Fibroblast of pulmonary artery (primary cell): ENCODE measurements at places on chromosomes 1 and 21.

DNA sequence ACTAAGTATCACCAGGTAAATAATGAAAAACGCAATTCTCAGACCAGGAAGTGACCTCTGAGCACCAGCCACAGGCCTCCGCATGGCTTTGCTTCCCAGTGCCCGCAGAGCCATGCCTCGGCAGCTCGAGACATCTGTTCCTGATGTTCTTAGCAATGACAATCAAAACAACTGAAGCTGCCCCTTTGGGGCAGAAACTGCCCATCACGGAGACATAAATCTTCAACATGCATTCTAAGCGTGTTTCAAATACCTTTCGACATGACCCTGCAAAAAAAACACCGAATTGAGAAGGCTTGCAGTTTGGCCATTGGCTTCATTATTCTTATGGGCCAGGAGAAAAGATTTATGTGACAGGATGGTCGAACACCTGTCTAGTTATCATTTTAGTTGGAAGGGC is 5.8 kb upstream of the RAP1GAP start:
- DNase-seq: no peak

DNA sequence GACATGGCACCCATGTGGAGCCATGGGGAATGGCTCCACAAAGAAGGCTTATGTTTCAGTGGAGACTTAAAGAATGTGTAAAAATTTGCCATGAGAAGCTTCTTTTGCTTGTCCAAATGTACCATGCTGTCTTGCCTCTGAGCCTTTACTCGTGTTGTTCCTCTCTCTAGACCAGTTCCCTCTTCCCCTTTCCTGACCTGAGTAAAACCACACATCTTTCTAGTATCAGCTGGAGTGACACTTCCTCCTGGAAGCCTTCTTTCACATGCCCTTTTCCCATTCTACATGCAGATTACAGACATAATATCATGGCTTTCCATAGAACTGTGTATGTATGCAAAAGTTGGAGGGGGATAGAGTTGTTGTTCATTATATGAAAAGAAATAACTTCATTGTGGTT is 13.6 kb upstream of the GPX7 start:
- DNase-seq: no peak

GRCh38 chr1:206770531-206771337 is at the start of gene IL19:
Gene IL19 (plus strand): TSS chr1:206770773. CDS start chr1:206836663, 65,890 bp downstream.
- DNase-seq: peak; percentile 32

DNA sequence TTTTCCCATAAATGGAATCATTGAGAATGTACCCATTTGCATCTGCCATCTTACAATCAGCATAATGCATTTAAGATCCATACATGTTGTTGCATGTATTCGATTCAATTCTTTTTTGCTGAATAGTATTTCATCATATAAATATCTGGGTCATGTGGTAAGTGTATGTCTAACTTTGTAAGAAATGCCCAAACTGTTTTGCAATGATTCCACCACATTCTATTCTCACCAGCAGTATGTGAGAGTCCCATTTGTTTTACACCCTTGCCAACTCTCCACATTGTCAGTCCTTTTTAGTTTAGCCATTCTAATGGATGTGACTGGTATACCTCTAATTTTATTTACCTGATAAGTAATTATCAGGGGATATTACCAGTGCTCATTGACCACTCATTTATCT is 115.8 kb upstream of the PBX1 start:
- DNase-seq: no peak

DNA sequence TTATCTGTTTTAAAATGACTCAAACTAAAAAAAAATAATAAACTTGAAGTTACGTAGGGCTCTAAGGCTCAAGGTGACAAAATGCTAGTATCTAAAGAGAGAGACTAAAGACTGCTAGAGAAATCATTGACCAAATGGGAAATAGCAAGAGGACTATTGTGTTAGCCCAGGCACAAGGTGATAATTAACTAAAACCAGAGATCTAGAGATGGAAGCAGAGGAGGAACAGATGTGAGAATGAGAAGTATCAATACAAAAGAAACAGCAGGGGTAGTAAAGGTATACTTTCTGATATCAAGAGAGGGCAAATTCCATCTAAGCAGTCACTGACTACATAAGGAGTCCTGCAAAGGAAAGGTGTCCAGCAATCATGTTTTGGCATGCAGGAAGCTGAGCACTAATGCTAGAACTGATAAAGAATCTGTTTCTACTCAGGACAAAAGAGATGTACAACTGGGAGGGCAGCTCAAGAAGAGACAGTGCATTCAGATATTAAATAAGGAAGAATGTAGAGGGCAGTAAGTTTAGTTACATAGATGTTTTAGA is 100.2 kb upstream of the GNG4 start:
- DNase-seq: no peak

- DNase-seq: peak; percentile 25
Measured at GRCh38 chr21:25296252-25296651, 311.0 kb downstream of the MRPL39 start.
